Dorsolateral prefrontal cortex (tissue), 122 donors: ENCODE measurements at places on chromosomes 7 and 10. TPM values are rescaled to one million over a fixed set of nuclear protein-coding genes. Genes with fewer than 3 reads are reported as not detected.

The GSTO2 gene
- 20.3 TPM for total RNA-seq

The ADAMTS14 gene
- 4.1 TPM for total RNA-seq

The ATOH7 gene
- total RNA-seq: 1.7 TPM

The SLC13A1 gene
- total RNA-seq: not detected

The SLC26A4 gene
- total RNA-seq: 8.1 TPM

The FZD1 gene
- total RNA-seq: 4.7 TPM

The C10orf143 gene
- total RNA-seq: 6.4 TPM

The IGFBP3 gene
- 43.6 TPM for total RNA-seq

The ASAH2 gene
- total RNA-seq: 5.0 TPM

The ZNF398 gene
- 26.4 TPM for total RNA-seq
